Hematopoietic multipotent progenitor cell treated with erythropoietin and hydrocortisone succinate and interleukin-3 and kit ligand, for 8 days (in vitro differentiated cells): ENCODE measurements at places on chromosomes 4 and X.

- no peak for DNase-seq
These were observed 11.5 kb downstream of the CTAG1A start for GRCh38 chrX:154596290-154596929.

- no peak for DNase-seq
These were observed 47.7 kb upstream of the PPP2R2C start for GRCh38 chr4:6520051-6520636.

GRCh38 chr4:54614149-54614548, 43.6 kb upstream of the KIT start:
- no peak for DNase-seq

- DNase-seq: no peak
These were observed 83.5 kb upstream of the PLAC1 start for GRCh38 chrX:134741746-134742145.

DNA sequence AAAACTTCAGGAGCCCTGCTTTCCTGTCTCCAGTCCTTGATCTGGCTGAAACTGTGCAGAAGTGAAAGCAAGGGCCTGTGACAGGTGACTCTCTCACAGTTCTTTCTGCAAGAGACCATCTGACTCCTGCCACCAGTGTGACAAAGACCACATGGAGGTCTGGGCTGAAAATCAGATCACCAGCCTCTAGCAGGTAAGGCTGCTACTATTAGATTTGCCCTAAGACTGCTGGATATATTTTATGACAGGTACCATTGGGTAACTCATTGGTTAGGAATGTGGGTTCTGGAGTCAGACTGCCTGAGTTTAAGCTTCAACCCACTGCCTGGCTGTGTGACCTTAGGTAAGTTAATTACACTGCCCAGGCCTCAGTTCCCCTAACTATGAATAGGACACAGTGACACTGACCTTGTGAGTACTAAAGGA, 163.3 kb upstream of the SLC7A11 start:
- no peak for DNase-seq

DNA sequence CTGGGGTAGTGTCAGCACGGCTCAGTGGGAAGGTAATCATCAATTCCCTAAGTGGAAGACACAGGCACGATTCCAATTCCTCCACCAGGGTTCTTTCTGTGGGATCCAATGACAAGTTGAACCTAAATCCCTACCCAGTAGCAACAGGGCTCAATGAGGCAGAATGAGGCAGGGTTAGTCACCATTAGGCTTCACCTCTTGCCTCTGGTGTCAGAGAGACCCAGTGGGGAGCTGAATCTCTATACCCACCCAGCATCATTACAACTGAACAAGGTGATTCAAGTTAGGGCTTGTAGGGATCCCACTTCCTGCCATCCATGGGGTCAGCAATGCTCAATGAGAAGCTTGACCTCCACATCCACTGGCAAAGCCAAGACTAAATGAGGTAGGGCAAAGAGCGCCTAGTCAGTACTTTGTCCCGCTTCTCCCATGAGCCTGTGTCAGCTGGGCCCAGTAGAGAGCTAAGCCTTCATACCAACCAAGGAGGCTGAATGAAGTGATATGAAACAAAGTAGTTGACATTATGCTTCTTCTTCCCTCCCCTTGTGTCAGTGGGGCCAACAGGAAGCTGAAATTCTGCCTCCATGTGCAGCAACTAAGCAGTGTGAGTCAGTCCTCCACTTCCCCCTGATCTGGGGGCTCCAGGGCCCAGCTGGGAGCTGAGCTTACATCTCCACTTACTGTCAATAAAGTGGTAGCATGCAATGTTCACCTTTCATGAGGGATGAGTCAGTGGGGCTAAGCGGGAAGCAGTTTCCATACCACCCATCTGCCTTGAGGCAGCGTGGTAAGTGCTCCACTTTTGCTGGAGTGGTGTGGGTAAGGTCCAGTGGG, 36.4 kb upstream of the RBM41 start:
- DNase-seq: peak; percentile 12
